Activated T-helper 2 cell treated with anti-CD3 and anti-CD28 coated beads, Interferon-gamma antibody, Interleukin-2, Interleukin-4, amounts not matched to agents 10 μg/mL and 5 μg/mL and 100 μg/mL, durations not matched to agents 14 hours and 24 hours and 36 hours (primary cell): ENCODE measurements at places on chromosomes 6 and 20.

DNA sequence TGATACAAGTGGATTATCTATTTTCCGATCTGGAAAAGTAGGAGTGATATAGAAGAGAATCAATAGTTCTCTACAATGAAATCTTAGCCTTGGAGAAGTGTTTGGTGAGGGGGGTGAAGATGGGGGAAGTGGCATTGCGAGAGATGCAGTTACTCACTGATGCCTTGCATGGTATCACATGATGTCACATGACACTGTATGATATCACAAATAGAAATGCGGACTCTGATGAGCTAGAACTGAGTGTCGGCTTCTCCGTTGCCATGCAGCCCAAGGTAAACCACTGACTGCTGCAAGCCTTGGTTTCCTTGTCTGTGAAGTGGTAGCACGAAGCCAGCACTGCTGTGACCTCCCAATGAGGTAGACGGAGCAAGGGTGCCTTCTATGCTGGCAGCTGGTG lies 403.3 kb upstream of the AGPAT4 start:
- H3K27ac ChIP-seq = no peak overlapping the region
- H3K4me3 ChIP-seq = no peak overlapping the region
- no peaks in the 10 kb centered on the region for H3K27me3 ChIP-seq
- no peak for DNase-seq

GRCh38 chr6:16837217-16837972 lies 76.1 kb upstream of the ATXN1 start:
- H3K27ac ChIP-seq = no peak overlapping the region
- H3K27me3 ChIP-seq = peaks cover 32% of the 10 kb centered on the region
- peaks cover 35% of the 10 kb centered on the region for H3K4me1 ChIP-seq
- H3K36me3 ChIP-seq = no peaks in the 10 kb centered on the region
- peak overlapping the region; percentile 62 for H3K4me3 ChIP-seq
- DNase-seq = no peak

DNA sequence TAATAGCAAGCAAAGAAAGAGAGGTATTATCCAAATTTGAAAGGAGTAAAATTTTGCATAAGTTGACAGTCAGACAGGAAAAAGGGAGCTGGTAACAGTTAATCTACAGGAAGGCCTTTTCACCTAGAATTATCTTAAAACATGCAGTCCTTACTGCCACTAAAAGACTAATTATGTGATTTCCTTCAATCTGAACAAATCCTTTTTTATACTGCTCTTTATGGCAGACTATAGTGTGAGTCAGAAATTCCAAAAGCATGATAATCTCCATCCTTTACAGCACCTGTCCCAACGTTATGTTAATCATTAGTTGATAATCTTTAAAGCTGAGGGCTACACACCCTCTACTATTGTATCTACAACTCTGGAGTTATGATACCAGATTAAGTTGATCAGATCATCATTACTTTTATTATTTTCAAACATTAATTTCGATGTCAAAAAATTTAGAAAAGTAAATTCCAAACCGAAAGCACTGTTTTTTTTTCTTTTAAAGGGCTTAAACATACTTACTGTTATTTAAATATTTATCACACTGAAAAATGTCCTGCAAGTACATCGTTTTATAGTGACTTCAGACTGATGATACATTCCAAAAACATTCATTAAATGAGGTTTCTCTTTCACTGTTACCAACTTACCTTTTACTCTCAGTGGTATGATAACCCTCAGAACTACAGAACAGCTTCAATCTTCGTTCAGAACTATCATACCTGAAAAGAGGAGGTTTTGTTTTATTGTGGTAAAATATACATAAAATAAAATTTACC lies 33.2 kb upstream of the AKAP7 start:
- H3K4me3 ChIP-seq = no peak overlapping the region
- peaks cover 4% of the 10 kb centered on the region for H3K4me1 ChIP-seq
- H3K27me3 ChIP-seq = no peaks in the 10 kb centered on the region
- no peak overlapping the region for H3K27ac ChIP-seq

- DNase-seq = no peak
- no peaks in the 10 kb centered on the region for H3K36me3 ChIP-seq
- H3K27ac ChIP-seq = no peak overlapping the region
- H3K4me3 ChIP-seq = no peak overlapping the region
- H3K4me1 ChIP-seq = no peaks in the 10 kb centered on the region
- H3K27me3 ChIP-seq = peaks cover 2% of the 10 kb centered on the region
These were observed 164.5 kb downstream of the ERMARD start for GRCh38 chr6:169915769-169916550.

DNA sequence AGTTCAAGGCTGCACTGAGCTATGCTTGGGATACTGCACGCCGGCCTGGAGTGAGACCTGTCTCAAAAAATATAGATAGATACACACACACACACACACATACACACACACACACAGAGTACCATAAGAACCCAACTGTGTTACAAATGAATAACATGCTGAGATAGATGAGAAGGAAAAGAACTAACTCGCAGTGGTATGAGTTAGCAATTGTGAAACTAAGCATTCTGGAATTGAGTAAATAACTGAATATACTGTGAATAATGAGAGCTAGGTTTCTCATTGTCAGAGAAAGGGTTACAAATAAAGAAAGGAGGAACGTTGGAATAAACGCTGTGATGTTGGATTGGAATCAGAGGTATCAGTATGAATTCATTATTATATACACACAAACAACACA lies 14.6 kb upstream of the FAXC start:
- H3K27ac ChIP-seq = peak overlapping the region; percentile 34
- H3K27me3 ChIP-seq = no peaks in the 10 kb centered on the region
- no peaks in the 10 kb centered on the region for H3K36me3 ChIP-seq
- no peak for DNase-seq
- peaks cover 16% of the 10 kb centered on the region for H3K4me1 ChIP-seq
- H3K4me3 ChIP-seq = no peak overlapping the region

DNA sequence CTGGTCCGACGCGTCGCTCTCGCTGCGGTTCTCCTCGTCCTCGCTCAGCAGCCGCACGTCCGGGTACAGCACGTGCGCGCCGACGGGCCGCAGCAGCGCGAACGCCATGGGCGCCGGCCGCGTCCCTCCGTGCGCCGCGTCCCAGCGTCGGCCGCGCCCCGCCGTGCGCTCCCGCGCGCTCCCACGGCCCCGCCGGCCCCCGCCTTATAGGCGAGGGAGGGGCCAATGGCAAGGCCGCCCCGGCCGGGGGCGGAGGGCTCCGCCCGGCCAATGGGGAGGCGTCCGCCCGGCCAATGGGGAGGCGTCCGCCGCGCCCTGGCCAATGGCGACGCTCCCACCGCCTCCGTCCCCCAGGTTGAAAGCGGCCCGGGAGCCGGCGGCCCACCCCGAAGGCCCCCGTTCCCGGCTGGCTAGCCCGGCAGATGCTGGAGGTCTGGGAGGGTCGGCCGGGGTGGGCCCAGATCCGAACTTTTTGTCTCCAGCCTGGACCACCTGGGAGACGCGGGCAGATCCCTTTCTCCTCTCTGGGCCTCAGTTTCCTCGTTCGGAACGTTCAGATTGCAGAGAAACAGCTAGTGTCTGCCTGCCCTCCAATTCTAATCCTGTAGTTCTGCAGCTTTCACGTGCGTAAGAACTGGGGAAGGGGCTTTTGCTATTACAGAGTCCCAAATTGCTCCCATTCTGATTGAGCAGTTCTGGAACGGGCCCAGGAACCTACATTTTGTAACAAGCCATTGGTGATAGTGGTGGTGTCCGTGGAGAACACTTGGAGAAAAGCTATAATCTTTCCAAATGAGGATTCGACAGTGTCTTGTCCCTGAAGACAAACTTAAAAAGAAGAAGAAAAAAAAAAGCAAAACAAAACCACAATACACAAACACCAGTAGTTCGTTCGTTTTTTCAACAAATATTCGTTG lies at the start of gene TCF15:
TSS of gene TCF15 (minus strand) at position 180 of the 917 bp plus-strand sequence. CDS start at position 108, 72 bp downstream.
- H3K4me1 ChIP-seq = peaks cover 2% of the 10 kb centered on the region
- H3K36me3 ChIP-seq = no peaks in the 10 kb centered on the region
- H3K27me3 ChIP-seq = peaks cover 45% of the 10 kb centered on the region

GRCh38 chr20:63264519-63264918 lies 8.1 kb upstream of the ARFGAP1 start:
- H3K4me1 ChIP-seq = no peaks in the 10 kb centered on the region
- H3K27ac ChIP-seq = no peak overlapping the region
- DNase-seq = no peak
- no peaks in the 10 kb centered on the region for H3K36me3 ChIP-seq
- peaks cover 8% of the 10 kb centered on the region for H3K27me3 ChIP-seq
- no peak overlapping the region for H3K4me3 ChIP-seq

DNA sequence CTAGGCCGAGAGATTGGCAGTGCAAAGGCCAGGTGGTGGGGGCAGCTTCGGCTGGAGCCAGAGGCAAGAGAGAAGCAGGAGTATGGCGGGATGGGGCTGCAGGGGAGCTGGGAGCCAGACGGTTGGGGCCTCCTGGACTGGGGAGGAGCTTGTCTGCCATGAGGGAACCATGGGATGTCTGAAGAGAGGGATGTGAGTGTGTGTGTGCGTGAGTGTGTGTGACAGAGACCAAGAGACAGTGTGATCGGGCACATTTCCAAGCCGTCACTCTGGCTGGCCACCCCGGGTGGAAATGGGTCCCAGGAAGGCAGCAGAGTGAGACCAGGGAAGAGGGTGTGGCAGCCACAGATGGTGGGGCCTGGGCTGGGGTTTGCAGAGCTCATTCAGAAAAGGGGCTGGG lies 13.8 kb downstream of the PHACTR3 start:
- H3K4me3 ChIP-seq = no peak overlapping the region
- DNase-seq = no peak
- no peaks in the 10 kb centered on the region for H3K36me3 ChIP-seq
- H3K27ac ChIP-seq = no peak overlapping the region

GRCh38 chr6:134454794-134455193 lies 136.9 kb upstream of the SGK1 start:
- DNase-seq = no peak
- H3K27me3 ChIP-seq = peaks cover 2% of the 10 kb centered on the region
- H3K27ac ChIP-seq = no peak overlapping the region
- no peak overlapping the region for H3K4me3 ChIP-seq

- DNase-seq = no peak
- H3K36me3 ChIP-seq = no peaks in the 10 kb centered on the region
- no peak overlapping the region for H3K4me3 ChIP-seq
- peaks cover 14% of the 10 kb centered on the region for H3K4me1 ChIP-seq
- peaks cover 19% of the 10 kb centered on the region for H3K27me3 ChIP-seq
- no peak overlapping the region for H3K27ac ChIP-seq
These were observed 36.8 kb upstream of the CLIC5 start for GRCh38 chr6:46052479-46052878.

DNA sequence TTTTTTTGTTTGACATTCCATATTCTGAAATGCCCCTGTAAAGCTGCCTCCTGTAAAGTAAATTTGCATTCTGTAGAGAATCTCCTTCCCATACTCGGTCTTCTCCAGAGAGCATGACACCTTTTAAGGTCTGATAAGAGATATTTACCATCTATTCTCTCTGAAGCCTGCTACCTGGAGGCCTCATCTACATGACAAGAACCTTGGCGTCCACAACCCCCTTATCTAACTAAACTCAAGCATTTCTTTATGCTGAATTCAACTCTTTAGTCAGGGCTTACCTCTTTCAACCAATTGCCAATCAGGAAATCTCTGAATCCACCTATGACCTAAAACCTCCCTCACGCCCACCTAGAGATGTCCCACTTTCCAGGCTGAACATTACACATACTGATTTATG lies 51.6 kb downstream of the FAM184A start:
- H3K27ac ChIP-seq = no peak overlapping the region
- no peak for DNase-seq
- H3K36me3 ChIP-seq = no peaks in the 10 kb centered on the region
- H3K27me3 ChIP-seq = no peaks in the 10 kb centered on the region
- no peaks in the 10 kb centered on the region for H3K4me1 ChIP-seq
- no peak overlapping the region for H3K4me3 ChIP-seq

- H3K27me3 ChIP-seq = no peaks in the 10 kb centered on the region
- no peak for DNase-seq
- no peaks in the 10 kb centered on the region for H3K36me3 ChIP-seq
- no peaks in the 10 kb centered on the region for H3K4me1 ChIP-seq
- no peak overlapping the region for H3K4me3 ChIP-seq
These were observed 336.1 kb upstream of the POU3F2 start for GRCh38 chr6:98498144-98498775.
